Activated CD4-positive, alpha-beta memory T cell treated with anti-CD3 and anti-CD28 coated beads for 36 hours (primary cell): ENCODE measurements at places on chromosomes 7 and 10. TPM values are rescaled to one million over a fixed set of nuclear protein-coding genes. Genes with fewer than 3 reads are reported as not detected.

Gene MMD2
- total RNA-seq: not detected

Gene CD36
- not detected for total RNA-seq

Gene DNAJC12
- total RNA-seq: 11.5 TPM

Gene CSGALNACT2
- 32.3 TPM for total RNA-seq

Gene CRYGN
- total RNA-seq: 0.21 TPM

Gene APBB1IP
- 50.1 TPM for total RNA-seq

Gene NUDT13
- 1.4 TPM for total RNA-seq

DNA sequence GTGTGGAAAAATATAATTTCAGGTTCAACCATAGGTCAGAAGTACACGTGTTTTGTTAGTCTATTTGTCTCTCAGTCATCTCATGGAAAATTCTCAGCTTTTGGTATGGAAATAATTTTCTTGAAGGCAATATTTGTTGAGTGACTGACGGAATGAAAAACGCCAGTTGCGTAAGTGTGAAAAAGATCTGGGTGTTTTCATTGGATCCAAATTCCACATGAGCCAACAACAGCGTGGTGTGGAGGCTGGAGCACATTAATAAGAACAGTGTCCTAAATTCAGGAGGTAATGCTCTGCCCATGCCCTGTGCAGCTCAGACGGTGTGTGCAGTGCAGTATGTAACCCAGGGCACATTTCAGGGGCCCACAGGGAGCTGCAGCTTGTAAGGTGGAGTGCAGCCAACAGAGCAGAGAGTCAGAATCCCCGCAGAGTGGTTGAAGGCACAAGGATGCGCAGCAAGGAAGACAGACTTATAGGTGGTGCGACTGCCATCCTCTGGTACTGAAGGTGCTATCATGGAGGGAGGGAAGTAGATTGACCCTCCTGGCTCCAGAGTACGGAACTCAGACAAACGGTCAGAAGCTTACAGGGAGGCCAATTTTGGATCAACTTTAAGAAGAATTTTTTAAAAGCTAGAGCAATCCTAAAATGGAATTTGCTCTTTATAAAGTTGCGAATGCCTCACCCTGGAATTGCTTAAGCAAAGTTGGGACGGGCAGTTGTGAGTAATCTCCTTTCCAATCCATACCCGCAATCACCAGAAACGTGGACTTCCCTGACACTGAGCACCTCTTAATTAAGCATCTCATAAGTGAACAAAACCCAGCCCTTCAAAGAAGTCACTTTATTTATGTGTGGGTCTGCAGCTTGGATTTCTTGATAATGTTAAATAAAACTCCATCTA, 38.0 kb downstream of the EGFR start:
- no peak for DNase-seq

- DNase-seq: no peak
These were observed 27.3 kb downstream of the HERC4 start for GRCh38 chr10:68047554-68048327.

- DNase-seq: peak; percentile 47
These were observed 99.5 kb downstream of the HIP1 start for GRCh38 chr7:75639071-75639885.

DNA sequence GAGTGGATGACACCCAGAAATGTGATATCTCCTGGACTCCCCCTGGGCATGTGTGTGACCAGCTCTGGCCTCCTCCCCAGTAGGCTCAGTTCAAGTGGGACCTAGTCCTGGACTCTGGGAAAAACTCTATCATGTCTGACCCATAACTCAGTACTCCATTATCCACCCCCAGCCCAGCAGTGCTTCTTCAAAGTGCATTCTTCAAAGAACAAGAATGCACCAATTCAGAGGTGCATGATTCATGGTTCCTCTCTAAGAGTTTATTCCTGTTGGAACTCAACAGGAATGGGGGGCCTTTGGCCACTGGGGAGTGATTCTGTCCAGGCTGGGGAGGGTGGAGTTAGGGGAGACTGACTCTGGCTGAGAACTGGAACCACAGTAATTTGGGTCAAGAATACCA, 173.6 kb upstream of the CXCL12 start:
- no peak for DNase-seq

GRCh38 chr7:71251706-71252105, 119.8 kb downstream of the GALNT17 start:
- DNase-seq: no peak

- DNase-seq: no peak
These were observed 88.0 kb downstream of the SNX10 start for GRCh38 chr7:26379711-26380110.

GRCh38 chr10:112092519-112092918, 91.0 kb downstream of the GPAM start:
- DNase-seq: no peak

- no peak for DNase-seq
These were observed 284.1 kb upstream of the NPSR1 start for GRCh38 chr7:34373940-34374339.

- DNase-seq: no peak
These were observed 107.5 kb downstream of the CCDC71L start for GRCh38 chr7:106553446-106553836.

- no peak for DNase-seq
These were observed 54.9 kb downstream of the PTEN start for GRCh38 chr10:87918254-87918859.

GRCh38 chr7:140586516-140586915, 54.1 kb downstream of the DENND2A start:
- DNase-seq: no peak

DNA sequence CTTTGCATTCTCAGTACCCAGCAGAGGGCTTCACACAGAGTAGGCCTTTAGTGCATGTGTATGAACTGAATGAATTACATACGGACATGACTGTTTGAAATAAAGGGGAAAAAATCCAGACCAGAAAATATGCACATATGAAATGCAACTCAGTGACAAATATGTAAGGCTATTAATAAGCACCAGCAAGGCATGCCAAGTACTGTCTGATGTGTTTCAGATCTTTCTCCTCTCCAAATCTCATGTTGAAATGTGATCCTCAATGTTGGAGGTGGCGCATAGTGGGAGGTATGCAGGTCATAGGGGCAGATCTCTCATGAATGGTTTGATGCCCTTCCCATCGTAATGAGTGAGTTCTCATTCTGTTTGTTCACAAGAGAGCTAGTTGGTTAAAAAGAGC, 87.3 kb upstream of the TOMM7 start:
- DNase-seq: no peak

DNA sequence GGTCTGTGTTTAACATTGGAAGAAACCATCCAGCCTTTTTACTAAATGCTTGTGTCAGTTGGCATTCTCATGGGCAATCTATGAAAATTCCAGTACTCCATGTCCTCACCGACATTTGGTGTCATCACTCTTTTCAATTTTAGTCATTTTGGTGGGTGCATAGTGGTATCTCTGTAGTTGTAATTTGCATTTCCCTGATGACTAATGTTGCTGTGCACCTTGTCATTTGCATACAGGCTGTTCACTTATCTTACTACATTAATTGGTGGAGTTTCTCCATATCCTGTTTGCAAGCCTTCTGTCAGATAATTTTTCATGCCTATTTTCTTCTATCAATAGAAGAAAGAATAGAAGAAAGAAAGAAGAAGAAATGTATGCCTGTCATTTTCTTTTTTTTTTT, 73.7 kb downstream of the PLPP4 start:
- no peak for DNase-seq
